Right cardiac atrium (tissue), 5 donors: ENCODE measurements at places on chromosomes 4 and X. TPM values are rescaled to one million over a fixed set of nuclear protein-coding genes. Genes with fewer than 3 reads are reported as not detected.

Gene TMPRSS11B
- total RNA-seq, result not detected

Gene NAT8L
- total RNA-seq, result 3.2 TPM

GRCh38 chr4:110510955-110511544 lies 35.1 kb downstream of the ENPEP start:
- DNase-seq, result no peak

DNA sequence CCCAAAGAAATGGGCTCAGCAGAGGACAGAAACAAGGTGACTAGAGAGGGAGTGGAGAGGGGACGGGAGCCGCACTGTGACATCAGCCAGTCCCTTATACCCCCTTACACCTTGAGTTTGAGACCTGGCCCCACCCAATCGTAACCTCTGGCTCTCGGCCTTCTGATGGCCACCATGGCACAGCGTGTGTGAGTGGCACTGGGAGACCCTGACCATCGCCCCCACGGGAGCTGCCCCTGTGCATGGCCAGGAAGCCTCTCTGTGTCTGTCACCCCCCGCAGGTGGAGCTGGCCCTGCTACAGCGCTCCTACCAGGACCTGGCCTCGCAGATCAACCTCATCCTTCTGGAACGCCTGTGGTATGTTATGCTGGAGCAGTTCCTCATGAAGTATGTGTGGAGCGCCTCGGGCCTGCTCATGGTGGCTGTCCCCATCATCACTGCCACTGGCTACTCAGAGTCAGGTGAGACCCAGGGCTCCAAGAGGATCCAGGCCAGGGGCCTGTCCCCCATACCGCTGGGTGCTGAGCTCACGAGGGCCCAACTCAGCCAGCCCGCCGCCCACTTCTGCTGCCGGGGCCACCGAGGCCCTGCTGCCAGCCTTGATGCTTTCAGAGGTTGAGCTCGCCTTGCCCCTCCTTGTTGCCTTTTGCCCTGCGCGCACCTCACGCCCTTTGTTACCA lies 4.4 kb downstream of the ABCD1 start:
- no peak for DNase-seq

DNA sequence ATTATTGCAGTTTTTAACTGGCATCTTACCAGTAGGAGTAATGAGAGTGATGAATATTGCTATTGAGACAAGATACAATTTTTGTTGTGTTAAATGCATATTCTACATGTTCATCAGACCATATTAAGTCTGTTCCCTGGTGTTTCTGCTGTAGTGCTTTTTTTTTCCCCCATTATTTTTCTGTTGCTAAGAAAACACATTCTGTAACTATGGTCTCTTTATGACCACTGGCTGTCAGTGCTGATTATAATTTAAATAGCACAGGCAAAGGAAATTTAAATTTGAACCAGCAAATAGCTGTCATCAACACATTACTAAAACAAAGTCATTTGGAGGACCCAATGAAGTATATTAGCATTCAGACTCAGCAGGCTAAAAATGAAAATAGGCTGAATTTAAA lies 98.3 kb upstream of the ANKRD50 start:
- no peak for DNase-seq

GRCh38 chr4:155522201-155522600 lies 144.4 kb upstream of the GUCY1A1 start:
- DNase-seq, result no peak
